Osteoblast (primary cell): ENCODE measurements at places on chromosomes 2 and 18.
A peak's percentile ranks its signal among the peaks of the same experiment; 100 is the strongest.

GRCh38 chr18:76126327-76126726, 368.7 kb downstream of the ZNF516 start:
- DNase-seq = no peak

DNA sequence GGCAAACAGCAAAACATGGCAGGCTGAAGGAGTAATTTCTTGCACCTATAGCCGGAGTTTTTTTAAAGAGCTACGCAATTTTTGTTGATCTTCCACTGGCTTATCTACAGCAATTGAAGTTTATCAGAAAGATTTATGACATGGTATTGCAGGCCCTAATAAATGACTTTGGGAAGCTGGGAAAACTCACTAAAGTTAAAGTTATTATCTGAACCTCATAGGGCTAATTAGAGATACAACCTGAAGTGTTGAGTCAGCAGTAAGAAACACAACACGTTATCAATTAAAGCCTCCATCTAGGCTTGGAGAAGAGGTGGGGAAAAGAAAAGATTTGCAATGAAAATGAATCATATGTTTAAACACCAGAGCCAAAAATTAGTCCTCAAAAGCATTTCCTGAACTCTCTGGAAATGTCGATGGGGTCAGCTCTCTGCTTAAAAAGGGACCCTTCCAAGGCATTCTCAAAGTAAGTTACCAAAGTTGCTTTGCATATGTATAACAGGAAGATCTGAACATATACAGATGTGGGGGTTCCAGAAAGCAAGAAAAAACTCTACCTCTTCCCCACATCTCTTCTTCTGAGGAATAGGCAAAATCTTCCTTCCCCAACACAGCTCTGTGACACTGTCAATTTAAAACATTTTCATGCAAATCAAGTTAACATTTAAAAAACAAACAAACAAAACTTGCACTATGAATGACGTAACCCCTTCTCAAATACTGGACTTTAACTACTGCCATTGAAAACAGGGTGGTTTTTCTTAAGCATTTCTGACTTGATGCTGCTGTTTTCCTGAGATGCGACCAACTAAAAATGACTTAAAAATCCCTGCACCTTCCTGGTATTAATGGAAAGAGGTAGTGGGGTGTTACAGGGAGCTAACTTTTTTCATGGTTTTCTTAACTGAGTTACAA, 915.6 kb downstream of the NRXN1 start:
- no peak for DNase-seq

GRCh38 chr2:45986509-45986908, 310.7 kb upstream of the EPAS1 start:
- DNase-seq = no peak

GRCh38 chr2:206452750-206453149, 9.4 kb downstream of the ADAM23 start:
- DNase-seq = no peak

- DNase-seq = peak; percentile 62
Measured at GRCh38 chr2:241494311-241494908, 14.0 kb downstream of the STK25 start.

GRCh38 chr2:153536115-153536514, 57.6 kb upstream of the RPRM start:
- no peak for DNase-seq

DNA sequence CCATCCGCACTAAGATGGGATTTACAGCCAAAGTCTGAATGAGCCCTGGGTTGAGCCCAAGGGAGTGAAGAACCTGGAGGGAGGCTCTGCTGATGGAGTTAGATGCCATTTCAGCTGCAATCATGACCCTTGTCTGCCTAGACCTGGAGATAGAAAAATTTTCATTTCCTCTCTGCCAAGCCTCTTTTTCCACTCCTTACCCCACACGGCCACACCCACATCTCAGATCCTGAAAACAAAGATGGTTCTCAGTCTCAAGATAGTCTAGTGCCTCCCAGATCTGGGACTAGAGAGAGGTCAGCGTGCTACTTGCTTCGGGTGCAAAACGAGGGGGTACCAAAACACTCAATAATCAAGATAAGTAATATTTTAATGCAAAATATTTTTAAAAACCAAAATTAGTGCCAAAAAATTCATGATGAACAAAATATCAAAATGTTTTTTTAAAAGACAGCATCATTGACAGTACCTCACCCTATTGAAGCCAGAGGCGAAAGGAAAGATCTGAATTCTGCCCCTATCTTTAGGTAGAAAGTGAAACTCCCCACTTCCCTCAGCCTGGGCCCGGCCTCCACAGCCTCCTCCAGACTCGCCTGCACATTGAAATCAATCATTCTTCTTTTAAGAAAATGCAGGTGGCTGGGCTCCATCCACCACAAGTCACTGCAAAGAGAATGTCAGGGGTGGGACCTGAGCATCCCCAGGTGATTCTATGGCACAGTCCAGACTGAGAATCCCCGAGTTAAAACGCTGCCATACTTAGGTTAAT, 57.8 kb upstream of the GPR45 start:
- no peak for DNase-seq

- no peak for DNase-seq
Measured at GRCh38 chr2:149422337-149422990, 92.1 kb downstream of the LYPD6 start.

DNA sequence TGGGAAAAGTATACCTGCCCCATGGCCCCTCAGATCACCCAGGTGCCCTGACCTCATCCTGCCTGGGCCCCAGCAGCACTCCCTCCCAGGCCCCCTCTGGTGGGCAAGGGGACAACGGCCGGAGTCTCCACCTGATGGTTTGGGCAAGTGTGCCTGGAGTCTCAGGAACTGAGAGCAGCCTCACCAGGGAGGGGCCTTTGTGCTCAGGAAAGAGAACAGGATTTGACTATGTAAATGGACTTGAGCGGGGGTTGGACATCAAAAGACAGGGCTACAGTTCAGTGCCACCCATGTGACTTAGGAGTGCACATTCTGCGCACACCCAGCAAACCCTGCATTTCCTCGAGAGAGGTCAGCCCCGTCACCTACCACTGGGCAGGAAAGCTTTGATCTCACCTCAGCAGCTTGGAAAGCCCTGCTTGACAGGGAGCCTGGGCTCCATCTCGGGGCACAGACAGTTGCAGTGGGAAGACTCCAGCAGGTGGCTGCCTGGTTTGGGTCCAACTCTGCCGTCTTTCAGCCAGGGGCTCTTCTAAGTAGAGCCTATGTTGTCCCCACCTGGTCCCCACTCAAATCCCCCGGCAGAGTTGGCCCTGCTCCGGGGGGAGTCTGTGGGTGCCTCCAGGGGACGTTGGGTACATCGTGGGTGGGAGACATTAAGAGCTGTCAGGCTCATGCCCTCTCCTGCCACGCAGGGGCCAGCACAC, 3.3 kb downstream of the INPP5D start:
- DNase-seq = peak; percentile 78

DNA sequence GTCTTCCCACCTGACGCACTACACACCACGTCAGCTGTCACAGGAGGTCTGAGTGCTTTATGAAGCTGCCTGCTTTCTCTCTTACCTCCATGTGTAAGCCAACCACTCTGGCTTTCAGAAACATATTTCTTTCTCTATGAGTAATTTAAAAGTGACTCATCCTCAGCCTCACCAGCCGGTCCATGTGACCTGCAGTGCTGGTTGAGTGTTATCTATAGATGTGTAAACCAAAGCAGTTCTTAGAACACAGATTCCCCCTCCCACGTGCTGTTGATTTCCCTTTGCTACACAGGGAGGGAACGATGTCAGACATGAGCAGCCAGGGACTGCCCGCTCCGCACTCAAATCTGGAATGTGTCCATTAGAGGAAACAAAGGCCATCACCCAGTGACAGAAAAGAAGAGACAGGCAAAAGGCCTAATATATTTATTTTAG, 157.8 kb downstream of the BCL2 start:
- peak; percentile 99 for DNase-seq

- DNase-seq = no peak
Measured at GRCh38 chr2:107086497-107086896, 200.5 kb upstream of the ST6GAL2 start.

GRCh38 chr2:31467426-31467825, 52.9 kb upstream of the XDH start:
- no peak for DNase-seq

- peak; percentile 74 for DNase-seq
Measured at GRCh38 chr2:191866675-191867506, 20.0 kb upstream of the CAVIN2 start.

DNA sequence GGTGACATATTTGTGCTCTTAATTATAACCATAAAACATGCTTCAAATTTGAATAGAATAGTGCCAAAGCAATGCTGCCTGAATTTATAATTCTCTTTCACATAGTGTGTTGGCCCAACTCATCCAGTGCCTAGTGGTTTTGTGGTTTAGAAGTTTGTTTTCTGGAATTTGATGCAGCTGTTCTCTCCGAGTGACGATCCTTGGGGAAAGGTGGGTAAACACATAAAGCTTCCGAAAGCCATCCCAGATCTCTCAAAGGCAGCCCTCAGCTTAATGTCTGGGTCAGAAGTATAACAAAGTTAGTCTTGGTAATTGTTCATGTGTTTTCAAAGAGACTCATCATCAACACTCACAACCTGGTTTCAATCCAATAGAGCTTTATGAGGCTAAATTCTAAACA, 235.6 kb upstream of the CDH2 start:
- DNase-seq = no peak

DNA sequence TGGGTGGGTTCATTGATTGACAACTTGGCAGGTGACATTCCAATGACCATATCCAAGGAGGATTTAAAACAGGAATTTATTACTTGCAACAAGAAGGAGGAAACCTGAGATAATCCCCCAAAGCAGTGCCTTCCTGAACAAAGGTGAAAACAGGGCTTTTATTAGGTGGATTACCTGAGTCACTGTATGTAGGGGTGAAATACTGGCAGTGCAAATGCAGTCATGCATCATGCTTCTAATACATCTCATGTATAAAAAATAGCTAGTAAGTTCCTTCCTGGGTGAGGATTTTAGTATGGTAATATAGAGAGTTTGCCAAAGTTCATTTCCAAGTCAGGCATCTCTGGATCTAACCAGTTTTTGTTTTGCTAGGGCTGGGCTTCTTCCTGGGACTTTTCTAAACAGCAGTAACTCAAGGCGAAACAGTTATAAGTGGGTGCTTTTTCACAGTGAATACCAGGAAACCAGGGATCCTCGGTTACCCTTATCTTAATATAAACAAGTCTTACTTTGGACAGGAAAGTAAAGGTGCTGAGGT, 583.4 kb upstream of the LRRTM1 start:
- DNase-seq = no peak

DNA sequence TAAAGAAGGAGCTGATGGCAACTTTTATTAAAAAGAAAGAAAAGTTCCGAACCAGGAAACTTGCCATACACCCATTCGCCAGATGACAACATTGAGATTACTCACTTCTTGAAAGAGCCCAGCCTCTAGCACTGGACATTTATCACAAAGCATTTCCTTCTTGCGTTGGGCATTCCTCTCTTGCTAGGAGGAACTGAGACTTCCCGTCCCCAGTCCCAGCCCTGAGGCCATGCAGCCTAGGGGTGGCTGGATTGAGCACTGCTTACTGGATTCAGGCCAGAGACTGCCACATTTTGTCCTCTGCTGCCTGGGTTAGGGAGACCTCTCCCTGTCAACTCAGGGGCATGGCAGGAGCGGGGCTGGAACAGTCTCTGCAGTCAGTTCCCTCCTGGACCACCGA, 80.1 kb downstream of the SDC1 start:
- DNase-seq = no peak

DNA sequence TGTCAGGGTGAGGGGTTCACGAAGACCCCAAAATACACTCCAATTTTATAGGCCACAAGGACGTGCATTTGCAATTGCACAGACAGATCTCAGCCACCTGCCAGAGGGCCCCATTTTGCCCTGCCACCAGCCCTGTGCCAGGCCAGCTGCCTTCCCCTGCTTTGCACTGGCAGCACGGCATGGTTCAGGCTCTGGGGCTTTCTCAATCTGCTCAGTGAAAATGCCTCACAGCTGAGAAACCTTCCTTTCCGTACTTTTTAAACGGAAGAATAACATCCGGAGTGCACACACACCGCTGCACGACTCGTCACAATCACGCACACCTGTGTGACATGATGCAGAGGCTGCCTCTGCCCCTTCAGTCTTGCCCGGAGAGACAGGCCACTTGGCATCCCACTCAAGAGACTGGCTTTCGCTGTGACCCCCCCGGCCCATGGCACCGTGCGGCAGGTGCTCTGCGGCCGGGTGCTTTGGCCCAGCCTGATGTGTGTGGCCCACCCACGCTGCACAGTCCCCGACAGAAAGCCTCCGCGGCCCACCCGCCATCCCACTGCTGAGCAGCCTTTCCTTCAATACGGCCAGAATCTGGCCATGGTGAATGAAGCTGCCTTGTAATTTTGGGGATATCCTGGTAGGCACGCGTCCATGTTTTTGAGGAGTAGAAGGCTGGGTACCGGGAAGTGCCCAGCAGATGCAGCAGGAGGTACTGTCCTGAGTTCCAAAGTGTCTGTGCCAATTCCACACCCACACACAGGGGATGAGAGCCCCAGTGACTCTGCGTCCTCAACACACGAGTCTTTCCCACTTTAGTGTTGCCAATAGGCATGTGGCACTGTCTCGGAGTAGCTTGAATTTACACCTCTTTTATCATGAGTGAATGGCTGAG, 88.8 kb downstream of the USP40 start:
- DNase-seq = peak; percentile 44

DNA sequence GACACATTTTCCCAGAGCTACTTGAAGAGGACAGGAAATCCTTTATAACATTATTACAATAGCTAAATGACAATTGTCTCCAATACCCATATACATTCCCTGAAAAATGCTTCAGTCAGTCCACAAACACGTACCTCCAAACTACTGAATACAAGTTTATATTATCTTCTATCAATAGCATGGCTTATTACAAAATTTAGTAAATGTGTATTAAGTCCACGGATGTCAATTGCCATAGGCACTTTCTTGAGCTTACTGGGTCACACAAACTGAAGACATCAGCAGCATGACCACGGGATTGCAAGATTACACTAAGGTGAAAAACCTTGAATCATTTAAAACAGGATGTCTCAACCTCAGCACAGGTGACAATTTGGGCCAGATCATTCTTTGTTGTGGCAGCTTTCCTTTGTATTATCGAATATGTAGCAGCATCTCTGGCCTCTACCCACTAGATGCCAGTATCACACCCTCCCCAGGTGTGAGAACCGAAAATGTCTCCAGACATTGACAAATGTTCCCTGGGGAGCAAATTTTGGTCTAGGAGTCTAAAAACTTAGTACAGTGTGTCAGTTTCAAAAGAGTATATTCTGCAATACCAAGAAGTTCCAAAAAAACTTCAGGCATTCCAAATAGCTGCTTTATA, 1.4 kb downstream of the MBD2 start:
- DNase-seq = no peak

DNA sequence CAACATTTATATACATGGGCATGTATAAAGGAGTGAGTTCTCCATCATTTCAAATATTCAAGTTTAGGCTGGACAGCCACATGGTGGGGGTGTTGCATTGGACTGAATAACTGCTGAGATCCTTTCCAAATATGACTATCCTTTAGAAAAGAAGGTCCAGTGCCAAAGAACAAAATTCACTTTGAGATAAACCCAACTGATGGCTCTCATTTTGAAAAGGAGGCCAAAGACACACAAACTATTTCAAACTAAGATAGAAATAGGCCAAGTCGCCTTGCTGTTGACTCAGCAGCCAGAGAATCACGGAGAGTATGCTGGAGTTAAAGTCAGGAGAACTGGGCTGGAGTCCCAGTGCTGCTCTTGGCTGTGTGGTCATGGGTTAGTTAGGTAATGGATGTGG, 204.5 kb upstream of the LRATD1 start:
- no peak for DNase-seq
